ENCODE measurements at places on chromosomes 2 and 18. TPM values are rescaled to one million over a fixed set of nuclear protein-coding genes. Genes with fewer than 3 reads are reported as not detected.
A peak's percentile ranks its signal among the peaks of the same experiment; 100 is the strongest.

GRCh38 chr18:78986018-78986481, 6.4 kb downstream of the SALL3 start:
- DNase-seq: peak; percentile 71

DNA sequence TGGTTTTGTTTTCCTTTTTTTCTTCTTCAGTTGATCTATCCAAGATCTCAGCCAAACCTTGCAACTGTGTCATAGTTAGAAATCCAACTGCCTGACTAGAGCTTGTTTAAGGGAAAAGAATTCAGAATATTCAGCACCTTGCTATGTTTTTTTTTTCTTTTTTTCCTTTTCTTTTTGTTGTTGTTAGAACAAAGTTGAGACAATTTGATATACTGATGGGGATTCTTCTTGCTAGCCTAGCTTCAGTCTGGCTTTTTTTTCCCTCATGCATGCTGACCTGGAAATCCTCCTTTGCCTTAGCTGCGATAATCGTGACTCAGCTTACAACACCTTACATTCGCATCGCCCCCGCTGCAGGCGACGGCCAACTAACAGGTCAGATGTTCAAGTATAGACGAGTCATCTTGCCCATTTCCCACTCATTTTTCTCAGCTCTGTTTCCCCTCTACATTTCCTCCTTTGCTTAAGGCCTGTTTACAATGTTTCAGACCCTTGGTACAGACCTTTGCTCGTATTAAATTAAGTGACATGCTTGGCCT, 487.2 kb upstream of the RAB12 start:
- no peak for DNase-seq

The DNAH6 gene
- polyA plus RNA-seq: not detected

The CLIP4 gene
- polyA plus RNA-seq: 40.3 TPM

DNA sequence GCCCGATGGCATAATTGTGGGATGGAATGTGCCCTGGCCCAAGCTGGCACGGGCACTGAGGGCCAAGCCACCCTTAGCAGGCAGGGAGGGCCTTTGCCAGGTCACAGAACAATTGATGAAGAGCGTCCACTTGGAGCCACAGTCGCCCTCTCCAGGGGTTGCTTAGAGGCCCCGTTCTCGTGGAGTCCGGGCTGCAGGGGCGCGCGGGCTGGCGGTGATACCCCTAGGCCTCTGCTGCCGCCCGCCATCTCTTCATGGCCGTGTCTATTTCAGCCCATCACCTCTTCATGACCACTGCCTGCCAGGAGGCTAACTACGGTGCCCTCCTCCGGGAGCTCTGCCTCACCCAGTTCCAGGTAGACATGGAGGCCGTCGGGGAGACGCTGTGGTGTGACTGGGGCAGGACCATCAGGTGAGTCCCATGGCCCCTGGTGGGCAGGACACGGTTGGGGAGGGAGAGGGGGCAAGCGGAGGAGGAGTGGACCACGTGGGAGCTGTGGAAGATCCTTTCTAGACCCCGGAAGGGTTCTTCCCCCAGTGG, 17.6 kb downstream of the RAMP1 start:
- DNase-seq: no peak

DNA sequence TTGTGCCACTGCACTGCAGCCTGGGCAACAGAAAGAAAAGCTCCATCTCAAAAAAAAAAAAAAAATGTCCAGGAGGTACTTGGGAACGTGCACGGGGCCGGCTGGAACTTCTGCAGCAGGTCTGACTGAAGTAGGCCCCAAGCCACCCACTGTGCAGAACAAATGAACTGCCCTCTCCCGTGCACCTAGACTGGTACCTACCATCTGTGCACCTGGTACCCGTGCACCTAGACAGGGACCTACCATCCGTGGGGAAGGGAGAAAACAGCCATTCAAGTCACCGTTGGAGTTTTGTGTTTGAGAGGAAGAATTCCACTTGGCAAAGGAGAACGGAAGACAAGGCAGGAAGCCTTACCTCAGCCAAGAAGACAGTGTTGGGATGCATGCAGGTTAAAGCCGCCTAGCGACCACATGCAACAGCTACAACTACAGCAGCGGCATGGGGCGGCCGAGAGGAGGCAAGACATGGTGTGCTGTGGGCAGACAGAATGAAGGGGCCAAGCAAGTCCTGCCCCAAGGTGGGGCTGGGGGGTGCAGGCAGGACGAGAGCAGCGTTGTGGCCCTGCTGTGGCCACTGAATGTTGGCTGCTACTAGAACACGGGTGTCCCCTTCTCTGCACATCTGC, 16.1 kb downstream of the ST3GAL5 start:
- no peak for DNase-seq

The ACSL3 gene
- polyA plus RNA-seq: 119 TPM

The ZNF521 gene
- polyA plus RNA-seq: 29.6 TPM

GRCh38 chr2:27667446-27667845, 3.8 kb downstream of the SLC4A1AP start:
- DNase-seq: no peak

GRCh38 chr2:223725494-223725893, 111.9 kb downstream of the AP1S3 start:
- DNase-seq: peak; percentile 98

DNA sequence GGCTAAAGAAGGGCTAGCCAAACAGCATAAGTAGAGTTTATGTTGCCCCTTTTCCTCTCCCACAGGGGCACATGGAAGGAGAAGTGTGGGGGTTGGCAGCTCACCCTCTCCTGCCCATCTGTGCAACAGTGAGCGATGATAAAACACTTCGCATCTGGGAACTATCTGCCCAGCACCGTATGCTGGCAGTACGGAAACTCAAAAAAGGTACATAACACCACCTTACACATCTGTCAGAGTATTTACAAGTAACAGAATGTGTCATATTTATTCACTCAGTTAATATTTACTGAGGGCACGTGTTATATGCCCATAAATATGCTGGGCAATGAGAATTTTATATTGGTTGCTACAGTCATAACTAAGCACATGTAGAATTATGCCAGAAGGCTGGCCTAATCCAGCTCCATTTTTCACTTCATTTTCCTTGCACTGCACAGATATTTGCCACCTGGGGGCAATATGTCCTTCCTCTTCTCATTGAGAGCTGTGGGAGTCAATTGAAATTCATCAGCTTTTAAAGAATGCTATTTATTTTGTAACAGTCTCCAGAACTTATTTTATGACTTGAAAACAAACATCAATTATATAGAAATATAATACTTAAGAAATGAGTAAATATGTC, 150.6 kb downstream of the RTN4 start:
- DNase-seq: peak; percentile 80

DNA sequence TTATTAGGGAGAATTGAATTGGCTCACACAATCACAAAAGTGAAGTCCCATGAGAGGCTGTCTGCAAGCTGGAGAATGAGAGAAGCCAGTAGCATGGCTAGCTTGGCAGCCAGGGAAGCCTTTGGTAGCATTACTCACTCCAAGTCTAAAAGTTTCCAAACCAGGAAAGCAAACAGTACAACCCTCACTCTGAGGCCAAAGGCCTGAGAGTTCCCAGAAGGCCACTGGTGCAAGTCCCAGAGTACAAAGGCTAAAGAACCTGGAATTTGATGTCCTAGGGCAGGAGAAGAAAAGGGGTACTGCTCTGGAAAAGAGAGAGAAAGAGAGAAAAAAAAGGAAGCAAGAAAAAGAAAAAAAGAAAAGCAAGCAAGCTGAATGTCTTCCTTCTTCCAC, 318.2 kb downstream of the RND3 start:
- DNase-seq: peak; percentile 70
